ENCODE measurements at places on chromosomes 3 and 15. TPM values are rescaled to one million over a fixed set of nuclear protein-coding genes. Genes with fewer than 3 reads are reported as not detected.

PROK2 gene
- total RNA-seq = not detected

CCR9 gene
- total RNA-seq = not detected

KBTBD13 gene
- not detected for total RNA-seq

HIGD2B gene
- total RNA-seq = not detected

SCAANT1 gene
- not detected for total RNA-seq

GUCA1C gene
- not detected for total RNA-seq

UBA7 gene
- total RNA-seq = 24.7 TPM
